CD8-positive, alpha-beta T cell (primary cell): ENCODE measurements at places on chromosomes 16 and 17. TPM values are rescaled to one million over a fixed set of nuclear protein-coding genes. Genes with fewer than 3 reads are reported as not detected.

The MSI2 gene
- total RNA-seq: 130 TPM

The ACSF3 gene
- 37.0 TPM for total RNA-seq

The ADAP2 gene
- total RNA-seq: 0.14 TPM

The EVPLL gene
- total RNA-seq: not detected

The ACSM3 gene
- 5.4 TPM for total RNA-seq

The CCR7 gene
- total RNA-seq: 196 TPM

The MEOX1 gene
- total RNA-seq: 0.11 TPM

The MYH13 gene
- total RNA-seq: not detected

The RAD51D gene
- 6.9 TPM for total RNA-seq

The KRT12 gene
- total RNA-seq: not detected

The ARL17A gene
- total RNA-seq: 20.4 TPM

The METTL26 gene
- 43.1 TPM for total RNA-seq

The GRAPL gene
- total RNA-seq: 18.7 TPM

The TBC1D3B gene
- total RNA-seq: 4.6 TPM

The FBXW10B gene
- not detected for total RNA-seq

The GSG1L2 gene
- total RNA-seq: not detected

The VWA3A gene
- 0.62 TPM for total RNA-seq
